GM06990 (cell line): ENCODE measurements at places on chromosomes 1 and 21.

- DNase-seq, result no peak
Observed at GRCh38 chr1:24069817-24070216, 42.1 kb downstream of the MYOM3 start.

DNA sequence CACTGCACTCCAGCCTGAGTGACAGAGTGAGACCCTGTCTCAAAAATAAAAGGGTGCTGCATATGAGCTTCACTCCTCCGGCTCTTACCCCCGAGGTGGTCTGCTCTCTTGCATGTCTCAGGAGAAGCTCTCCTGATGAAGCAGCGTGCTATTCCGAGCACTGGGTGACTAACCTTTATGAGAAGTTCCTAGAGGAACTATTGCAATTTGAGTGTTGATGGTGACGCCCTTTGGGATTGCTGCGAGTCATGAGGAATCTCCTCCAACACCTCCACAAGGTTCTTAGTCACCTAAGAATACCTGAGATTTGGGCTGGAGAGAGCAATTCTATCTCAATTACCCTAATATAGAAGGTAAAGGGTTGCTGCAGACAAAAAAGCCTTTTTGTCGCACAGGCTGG, 40.8 kb upstream of the TINAGL1 start:
- DNase-seq, result no peak

- DNase-seq, result no peak
Observed at GRCh38 chr1:153763365-153764225, 11.6 kb upstream of the SLC27A3 start.

GRCh38 chr1:50097021-50097679, 11.6 kb upstream of the ELAVL4 start:
- no peak for DNase-seq

DNA sequence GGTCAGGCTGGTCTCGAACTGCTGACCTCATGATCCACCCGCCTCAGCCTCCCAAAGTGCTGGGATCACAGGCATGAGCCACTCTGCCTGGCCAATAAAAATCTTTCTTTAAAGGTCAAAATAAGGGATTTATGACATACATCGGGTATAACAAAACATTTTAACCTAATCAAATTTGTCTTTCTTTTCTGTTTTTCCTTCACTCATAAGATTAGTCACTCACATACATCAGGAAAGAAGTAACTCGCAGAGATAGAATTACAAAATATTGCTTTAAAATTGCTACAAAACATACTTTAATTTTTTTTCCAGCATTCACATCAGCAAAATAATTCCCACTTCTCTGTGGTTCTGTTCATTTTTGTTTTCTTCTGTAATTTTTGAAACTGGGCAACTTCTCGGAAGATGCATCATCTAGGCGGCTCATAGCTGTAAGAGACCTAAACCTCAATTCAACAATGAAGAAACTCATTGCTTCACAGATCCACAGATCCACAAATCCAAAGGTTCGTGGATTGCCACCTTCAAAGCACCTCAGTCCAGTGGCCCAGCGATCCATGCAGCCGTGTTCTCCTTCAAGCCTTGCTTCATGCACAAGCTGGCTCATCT, 39.7 kb downstream of the NEK2 start:
- no peak for DNase-seq
